Effector CD8-positive, alpha-beta T cell (primary cell): ENCODE measurements at places on chromosomes 3 and 15.
A peak's percentile ranks its signal among the peaks of the same experiment; 100 is the strongest.

DNA sequence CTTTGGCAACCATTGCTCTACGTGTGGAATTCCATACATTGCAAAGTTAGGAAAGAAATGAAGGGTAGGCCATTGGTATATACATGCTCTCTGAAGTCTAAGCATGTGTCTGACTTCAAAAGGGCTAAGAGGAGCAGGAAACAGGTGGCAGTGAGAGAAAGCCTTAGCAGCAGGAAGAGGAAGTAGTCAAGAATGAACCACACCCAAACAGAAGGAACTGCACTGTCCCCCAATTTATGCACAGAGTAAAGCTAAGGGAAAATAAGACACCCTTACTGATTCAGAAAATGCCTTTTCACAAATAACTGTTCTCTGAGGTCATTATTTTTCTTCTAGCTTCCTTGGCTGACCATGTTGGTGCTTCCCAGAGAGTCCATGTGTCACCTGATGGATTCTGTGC lies 575.4 kb downstream of the NTRK3 start:
- no peak for DNase-seq

- DNase-seq, result no peak
Measured at GRCh38 chr3:189144645-189145044, 27.1 kb upstream of the TPRG1 start.

GRCh38 chr3:46098319-46098761 lies 71.1 kb upstream of the XCR1 start:
- DNase-seq, result no peak

GRCh38 chr3:125191256-125191655 lies 21.3 kb downstream of the SLC12A8 start:
- no peak for DNase-seq

DNA sequence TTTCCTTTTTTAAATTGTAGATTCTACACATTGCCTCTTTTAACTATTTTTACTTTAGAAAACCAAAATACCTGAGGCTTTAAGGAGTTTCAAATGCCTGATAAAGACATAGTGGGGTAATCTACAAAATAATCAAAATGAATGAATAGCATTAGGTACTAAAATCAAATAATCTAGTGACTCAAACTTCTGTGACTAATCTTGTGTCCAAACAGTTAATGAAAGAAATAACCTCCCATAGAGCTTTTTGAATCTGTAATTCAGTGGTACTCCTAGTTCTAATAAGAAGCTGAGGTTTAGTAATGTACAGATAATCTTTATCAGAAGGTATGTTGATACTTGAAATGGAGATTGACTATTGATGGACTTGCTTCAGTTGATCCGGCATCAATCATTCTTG lies 53.0 kb downstream of the DTWD1 start:
- DNase-seq, result no peak

DNA sequence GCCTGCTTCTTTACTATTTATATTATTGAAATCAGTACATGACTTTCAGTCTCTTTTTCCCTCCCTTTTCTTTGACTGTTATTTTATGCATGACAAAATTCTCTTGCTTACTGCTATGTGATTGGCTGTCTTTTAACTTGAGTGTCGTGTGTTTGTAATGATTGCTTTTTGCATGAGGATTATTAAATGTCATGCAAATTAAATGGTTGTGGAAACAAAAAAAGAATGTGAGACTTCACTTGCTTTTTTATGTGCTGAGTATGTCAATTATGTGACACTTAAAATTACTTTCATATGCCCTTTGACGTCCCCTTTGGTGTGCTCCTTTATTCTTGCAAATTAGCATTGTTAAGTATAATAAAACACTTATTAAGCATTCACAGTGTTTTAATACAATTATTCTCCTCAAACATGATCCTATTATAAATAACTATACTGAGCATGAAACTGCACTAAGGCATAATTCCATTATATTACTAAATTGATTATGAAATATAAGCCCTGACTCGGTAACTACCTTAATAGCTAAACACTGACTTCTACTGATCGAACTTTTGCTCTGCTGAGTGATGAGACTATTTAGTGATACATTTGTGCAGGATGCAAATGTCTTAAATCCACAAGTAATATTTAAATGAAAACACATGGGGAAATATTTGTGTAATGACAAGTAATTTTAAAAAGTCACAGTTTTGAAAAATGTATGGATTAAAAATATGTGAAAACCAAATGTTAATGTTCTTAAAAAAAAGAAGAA lies 401.7 kb downstream of the NLGN1 start:
- DNase-seq, result no peak

GRCh38 chr3:28399206-28399605 lies 50.6 kb upstream of the AZI2 start:
- DNase-seq, result no peak

DNA sequence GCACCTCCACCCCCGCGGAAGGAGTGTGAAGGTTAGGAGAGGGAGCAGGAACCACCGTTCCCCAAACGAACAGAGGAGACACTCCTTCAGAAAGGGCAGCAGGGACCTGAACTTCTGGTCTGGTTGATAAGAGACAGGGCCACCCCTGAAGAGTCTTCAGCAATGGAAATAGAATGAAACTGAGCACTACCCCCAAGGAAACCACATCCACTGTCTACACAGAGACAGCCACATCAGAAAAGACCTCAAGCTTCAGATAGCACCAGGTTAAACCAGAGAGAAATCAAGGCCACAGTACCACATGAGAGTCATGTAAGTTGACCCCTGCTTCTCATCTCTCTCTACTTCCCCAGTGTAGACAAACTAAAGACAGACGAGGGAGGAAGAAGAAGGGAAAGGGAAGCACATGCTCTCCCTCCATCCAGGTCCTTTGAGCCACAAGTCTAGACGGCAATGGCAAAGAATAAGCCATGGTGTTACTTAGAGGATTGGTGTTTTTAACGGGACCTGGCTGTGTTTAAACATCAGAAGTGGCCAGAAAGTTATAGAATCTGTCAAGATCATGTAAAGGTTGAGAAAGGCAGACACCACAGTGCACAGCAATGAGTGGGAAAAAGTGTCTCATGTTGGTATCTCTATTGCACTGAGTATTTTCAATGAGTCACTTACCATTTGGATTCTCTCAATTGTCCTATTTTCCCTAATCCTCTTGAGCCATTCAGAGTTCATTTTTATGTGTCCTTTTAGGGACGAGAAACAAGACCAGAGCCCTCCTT lies 31.4 kb upstream of the CTNNB1 start:
- DNase-seq, result no peak

- DNase-seq, result no peak
Measured at GRCh38 chr3:149170672-149171071, 41.2 kb downstream of the HPS3 start.

DNA sequence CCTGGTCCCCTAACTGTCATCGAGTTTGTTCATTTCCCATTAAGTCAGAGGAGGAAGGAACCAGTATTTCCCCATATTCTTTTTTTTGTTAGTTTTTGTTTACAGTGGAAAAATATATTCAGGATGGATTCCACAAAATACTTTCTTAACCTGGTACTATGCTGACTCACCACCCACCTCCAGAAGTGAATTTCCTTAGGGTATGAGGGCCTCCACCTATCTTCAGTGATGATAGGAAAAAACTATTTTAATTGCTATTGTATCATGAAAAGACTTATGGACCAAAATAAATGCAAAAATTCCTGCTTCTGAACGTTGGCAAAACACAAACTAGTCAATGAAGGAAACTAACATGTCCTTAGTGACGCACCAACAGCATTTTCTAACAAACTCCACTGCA lies 64.2 kb upstream of the FOXP1 start:
- DNase-seq, result no peak

DNA sequence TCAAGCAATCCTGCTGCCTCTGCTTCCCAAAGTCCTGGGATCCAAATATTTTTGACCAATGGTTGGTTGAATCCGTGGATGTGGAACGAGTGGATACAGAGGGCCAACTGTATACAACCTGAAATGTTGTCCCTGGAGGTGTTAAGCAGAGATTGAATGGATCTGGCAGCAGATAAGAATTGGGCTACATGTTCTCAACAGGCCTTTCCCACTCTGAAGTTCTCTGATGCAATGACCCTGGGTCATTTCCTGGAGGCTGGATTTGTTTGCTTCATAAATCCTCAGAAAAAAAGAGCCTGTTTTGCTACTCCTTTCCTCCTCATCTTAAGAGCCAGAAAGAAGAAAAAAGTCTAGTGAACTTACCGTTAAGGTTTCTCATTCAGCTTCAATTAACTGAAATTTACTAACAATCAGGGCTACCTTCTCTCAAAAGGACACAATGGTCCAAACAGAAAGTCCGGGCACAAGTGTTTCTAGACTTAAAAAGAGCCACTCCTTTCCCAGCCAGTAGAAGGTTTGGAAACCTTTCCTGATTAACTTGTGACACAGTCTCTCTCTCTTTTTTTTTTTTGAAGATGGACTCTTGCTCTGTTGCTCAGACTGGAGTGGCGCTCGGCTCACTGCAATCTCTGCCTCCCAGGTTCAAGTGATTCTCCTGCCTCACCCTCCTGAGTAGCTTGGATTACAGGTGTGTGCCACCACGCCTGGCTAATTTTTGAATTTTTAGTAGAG lies 6.5 kb downstream of the ARHGEF3 start:
- DNase-seq, result no peak

DNA sequence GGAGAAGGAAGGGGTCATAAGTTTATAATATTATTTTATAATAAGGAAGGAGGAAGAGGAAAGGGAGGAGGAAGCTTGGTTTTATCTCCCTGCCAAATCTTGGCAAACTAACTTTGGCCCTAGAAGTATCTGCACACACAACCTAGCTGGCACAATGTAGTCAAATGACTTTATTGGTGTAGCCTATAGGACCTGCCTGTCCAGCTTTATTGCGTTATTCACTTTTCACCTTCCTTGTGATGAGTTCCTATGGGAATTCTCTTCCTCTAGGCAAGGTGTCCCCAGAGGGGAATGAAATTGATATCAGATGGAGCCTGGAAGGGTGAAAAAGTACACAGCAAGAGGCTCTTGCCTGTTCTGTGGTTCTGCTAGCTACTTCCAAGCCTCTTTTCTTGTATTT lies 111.2 kb upstream of the SLC25A36 start:
- no peak for DNase-seq

DNA sequence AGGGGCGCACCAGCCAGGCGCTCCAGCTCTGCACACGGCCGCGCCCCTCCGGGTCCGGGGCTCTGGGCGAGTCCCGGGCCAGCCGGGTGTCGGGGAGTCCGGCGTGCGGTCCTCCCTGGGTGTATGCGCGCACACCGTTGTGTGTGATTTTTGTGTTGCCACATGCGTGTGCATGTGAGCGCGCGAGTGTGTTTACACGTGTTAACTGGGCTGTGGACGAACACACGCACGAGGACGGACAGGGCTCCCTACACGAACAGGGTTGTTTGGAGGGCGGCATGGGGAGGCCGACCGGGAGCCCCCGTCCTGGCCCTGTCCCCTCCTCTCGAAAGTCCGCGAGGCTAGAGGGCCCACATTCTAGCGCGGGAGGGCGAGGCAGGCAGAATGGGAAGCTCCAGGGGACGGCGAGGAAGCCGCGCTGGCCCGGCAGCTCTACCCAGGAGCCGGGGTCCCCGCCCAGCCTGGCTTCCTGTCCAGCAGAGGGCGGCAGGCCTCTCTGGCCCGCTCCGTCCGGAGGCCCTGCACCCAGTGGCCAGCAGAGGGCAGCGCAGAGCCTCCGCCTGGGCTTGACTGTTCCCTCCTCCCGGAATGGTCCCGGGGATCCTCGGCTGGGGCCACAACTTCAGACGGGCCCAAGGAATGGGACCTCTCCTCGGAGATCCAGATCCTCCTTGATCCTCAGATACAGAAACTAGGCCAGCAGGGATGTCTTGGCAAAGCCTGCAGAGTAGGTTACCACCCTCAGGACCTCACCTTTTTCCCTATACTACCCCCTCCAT lies 611 bp upstream of the LINGO1 start:
- peak; percentile 14 for DNase-seq

- no peak for DNase-seq
Measured at GRCh38 chr15:36232491-36232890, 346.9 kb upstream of the CDIN1 start.

- DNase-seq, result no peak
Measured at GRCh38 chr3:197372047-197372661, 73.7 kb upstream of the DLG1 start.

- no peak for DNase-seq
Measured at GRCh38 chr15:63749330-63749942, 84.3 kb downstream of the HERC1 start.

- DNase-seq, result no peak
Measured at GRCh38 chr3:48356419-48356818, 15.6 kb upstream of the FBXW12 start.

GRCh38 chr15:100156201-100156600 lies 185.6 kb downstream of the ADAMTS17 start:
- no peak for DNase-seq

GRCh38 chr3:115961380-115961779 lies 338.1 kb downstream of the GAP43 start:
- DNase-seq, result no peak

DNA sequence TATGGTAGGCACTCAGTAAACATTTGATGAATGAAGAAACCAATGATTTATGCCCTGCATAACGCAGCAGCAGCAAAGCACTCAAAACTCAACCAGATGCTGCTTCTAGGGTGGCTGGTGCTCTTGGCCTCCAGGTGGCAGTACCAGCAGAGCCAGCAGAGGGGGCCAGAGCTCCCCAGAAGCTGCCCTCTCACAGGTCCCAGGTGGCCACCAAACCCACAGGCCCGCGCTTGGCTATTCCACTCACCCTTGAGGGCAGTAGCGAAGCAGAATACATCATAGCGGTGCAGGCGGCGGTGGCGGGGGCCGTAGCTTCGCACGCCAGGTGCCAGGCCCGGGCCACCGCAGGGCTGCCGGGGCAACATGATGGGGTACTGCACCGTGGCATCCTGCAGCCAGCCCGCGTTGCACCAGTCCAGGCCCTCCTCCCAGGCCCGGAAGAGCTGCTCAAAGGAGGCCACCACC lies 16.6 kb downstream of the HAPLN3 start:
- DNase-seq, result peak; percentile 8

- DNase-seq, result no peak
Measured at GRCh38 chr3:113508966-113509365, 6.0 kb downstream of the SPICE1 start.

GRCh38 chr3:74107451-74107850 lies 482.7 kb upstream of the PDZRN3 start:
- DNase-seq, result no peak

GRCh38 chr15:34855413-34855812 lies 60.1 kb upstream of the ACTC1 start:
- no peak for DNase-seq

GRCh38 chr3:189883113-189883753 lies 237.5 kb downstream of the P3H2 start:
- DNase-seq, result no peak

DNA sequence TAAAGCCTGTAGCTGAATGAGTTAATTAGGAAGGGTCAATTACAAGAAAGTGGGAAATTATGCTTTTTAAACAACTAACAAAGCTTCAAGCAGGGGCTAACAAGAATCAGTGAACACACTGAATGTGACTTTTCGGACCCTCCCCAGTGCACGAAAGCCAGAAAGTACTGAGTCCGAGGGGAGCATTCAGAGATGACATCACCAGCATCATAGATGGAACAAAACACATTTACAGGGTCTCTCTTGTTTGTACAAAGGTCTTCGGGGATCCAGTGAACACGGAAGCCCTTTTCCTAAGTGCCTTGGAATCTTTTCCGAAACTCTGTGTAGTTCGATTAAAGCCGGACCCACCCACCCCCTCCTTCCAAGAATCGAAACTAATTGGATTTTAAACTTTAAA lies 829 bp downstream of the DCP1A start:
- DNase-seq, result no peak
